ENCODE measurements at places on chromosomes 3 and 15.

DNA sequence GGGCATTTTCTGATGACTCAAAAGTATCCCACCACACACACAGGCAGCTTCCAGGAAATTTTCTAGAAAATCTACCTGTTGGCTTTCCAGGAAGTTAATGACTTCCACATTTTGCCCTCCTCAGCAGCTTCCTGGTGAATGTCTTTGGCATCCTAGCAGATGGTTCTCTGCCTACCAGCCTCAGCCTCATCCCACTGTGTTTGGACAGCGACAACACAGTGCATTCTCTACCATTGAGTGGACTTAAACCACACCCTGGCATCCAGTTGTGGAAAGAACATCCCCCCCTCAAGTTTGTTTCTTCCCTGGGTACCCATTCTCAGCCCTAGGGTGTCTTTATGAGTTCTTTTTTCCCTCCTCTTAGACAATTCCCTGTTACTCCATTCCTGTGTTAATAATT is 50.8 kb upstream of the GADL1 start:
- DNase-seq = no peak

GRCh38 chr3:150682824-150683223 is 20.9 kb downstream of the ERICH6 start:
- no peak for DNase-seq

GRCh38 chr3:127886231-127886955 is 28.6 kb upstream of the KBTBD12 start:
- DNase-seq = no peak

DNA sequence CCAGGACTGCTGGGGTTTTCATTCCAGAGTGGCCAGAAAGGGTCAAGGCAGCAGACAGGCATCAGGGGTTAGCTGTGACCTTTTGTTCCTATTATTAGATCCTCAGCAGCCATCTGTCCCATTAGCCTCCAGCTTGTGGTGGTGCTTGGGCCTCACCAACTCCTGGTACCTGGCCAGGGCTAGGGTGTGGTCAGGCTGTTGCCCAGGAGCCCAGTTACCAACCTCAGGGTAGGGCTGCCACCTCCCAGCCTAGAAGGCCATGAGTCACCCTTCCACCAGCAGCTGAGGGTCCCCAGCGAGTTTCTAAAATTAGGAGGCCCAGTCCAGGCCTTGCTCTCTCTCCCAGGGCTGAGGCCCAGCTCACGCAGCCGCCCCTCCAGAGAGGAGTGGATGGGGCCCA is 12.2 kb downstream of the TMEM43 start:
- DNase-seq = no peak

- DNase-seq = no peak
These were observed 39.6 kb downstream of the C3orf38 start for GRCh38 chr3:88189361-88189810.

GRCh38 chr3:122962149-122962548 is 65.4 kb downstream of the SEMA5B start:
- DNase-seq = peak; percentile 59

DNA sequence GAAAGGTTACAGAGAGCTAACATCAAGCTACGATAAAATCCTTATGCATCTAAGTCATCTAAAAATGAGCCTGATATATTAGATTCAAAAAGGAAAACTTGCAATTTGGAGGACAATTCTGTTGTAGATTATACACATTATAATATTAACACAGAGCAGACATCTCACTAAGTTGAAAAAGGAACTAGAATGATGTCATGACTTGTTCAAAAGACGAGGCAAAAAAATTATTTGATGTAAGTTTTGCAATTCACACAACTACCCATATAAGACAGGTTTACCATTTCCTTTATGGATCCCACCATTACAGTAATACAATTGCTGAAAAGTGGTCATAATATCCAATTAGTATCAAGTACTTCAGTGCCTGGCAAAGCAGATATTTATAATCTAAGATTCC is 15.9 kb downstream of the SATB1 start:
- no peak for DNase-seq

DNA sequence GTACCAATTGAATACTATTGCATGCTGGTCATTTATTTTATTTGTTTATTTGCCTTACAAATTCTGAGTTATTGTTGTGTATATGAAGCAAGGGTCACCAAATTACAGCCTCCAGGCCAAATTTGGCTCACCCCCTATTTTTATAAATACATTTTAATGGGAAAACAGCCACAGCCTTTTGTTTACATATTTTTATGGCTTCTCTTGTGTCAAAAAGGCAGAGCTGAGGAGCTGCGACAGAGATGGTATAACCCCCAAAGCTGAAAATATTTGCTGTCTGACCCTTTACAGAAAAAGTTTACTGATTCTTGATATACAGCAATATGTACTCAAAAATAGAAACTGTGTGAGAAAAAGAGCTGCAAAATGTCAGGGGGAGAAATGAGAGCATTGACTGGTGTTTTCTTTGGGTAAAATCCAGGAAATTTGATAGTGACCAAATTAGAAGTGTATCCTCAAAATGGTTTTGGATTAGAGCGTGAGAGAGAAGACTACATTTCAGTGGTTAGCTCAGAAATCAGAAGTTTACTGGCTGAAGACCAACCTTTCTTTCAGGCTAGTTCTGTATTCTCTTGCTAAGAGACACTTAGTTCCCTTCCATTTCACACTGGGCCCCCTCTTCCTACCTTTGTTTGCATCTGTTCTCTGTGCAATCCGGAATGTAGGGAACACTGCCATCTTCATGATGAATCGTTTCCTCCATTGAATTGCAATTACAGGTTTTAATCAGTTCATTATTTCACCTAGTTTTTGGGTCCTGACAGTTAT is 757.8 kb downstream of the AGBL1 start:
- no peak for DNase-seq

DNA sequence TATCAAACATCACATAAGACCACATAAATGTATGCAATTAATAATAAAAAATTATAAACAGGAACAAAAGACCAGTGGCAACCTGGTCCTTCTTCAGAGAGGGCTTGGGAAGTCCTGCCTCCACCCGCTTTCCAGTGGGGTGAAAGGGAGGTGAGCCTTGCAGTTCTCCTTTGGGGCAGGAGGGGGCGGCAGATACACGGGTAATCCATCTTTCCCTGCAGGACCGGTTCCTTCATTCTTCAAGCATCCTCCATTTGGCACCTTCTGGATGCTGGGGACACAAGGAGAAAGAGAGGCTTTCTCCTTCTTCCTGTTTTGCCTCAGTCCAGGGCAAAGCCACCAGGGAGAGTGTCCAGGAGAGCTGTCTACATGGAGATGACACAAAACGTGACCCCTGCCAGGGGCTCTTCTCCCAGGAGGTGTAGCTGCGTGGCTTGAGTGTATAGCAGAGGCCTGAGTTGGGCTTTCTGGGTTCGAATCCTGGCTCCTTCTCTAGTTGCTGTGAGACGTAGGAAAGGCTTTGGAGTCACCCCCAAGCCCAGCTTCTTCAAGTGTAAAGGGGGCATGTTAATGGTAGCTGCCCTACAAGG is 23.2 kb downstream of the RPLP1 start:
- peak; percentile 85 for DNase-seq

- peak; percentile 69 for DNase-seq
These were observed 324.6 kb downstream of the MAGI1 start for GRCh38 chr3:65714134-65714533.

GRCh38 chr15:72516777-72517176 is 42.6 kb downstream of the ARIH1 start:
- no peak for DNase-seq

DNA sequence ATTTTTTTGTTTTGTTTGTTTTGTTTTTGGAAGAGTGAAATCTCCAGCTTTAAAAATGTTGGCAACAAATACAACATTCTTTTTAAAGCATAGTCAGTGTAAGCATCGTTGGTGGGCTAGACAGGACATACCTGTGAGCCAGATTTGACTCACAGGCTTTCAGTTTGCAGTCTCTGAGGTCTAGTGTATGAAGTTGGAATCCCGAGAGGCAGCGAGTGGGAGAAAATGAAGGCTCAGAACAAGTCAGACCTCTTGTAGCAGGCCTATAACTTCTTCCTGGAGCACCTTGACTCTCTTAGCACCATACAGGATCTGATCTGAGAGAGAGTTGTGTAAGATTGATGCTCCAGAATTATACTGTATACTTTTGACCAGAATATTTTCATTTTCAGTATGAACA is 60.2 kb downstream of the CNTN4 start:
- no peak for DNase-seq

GRCh38 chr15:75389791-75390382 is 21.5 kb upstream of the MAN2C1 start:
- DNase-seq = no peak

- DNase-seq = no peak
These were observed 134.8 kb upstream of the RGMA start for GRCh38 chr15:93223803-93224202.

DNA sequence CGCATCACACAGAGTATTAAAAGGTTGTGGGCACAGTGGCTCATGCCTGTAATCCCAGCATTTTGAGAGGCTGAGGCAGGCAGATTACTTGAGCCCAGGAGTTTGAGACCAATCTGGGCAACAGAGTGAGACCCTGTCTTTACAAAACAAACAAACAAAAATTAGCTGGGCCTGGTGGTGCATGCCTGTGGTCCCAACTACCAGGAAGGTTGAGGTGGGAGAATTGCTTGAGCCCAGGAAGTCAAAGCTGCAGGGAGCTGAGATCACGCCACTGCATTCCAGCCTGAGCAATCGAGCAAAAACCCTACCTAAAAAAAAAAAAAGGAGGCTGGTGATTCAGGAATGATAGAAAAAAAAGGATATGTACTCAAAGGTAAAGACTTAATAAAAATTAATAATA is 28.2 kb upstream of the ST6GAL1 start:
- DNase-seq = no peak

DNA sequence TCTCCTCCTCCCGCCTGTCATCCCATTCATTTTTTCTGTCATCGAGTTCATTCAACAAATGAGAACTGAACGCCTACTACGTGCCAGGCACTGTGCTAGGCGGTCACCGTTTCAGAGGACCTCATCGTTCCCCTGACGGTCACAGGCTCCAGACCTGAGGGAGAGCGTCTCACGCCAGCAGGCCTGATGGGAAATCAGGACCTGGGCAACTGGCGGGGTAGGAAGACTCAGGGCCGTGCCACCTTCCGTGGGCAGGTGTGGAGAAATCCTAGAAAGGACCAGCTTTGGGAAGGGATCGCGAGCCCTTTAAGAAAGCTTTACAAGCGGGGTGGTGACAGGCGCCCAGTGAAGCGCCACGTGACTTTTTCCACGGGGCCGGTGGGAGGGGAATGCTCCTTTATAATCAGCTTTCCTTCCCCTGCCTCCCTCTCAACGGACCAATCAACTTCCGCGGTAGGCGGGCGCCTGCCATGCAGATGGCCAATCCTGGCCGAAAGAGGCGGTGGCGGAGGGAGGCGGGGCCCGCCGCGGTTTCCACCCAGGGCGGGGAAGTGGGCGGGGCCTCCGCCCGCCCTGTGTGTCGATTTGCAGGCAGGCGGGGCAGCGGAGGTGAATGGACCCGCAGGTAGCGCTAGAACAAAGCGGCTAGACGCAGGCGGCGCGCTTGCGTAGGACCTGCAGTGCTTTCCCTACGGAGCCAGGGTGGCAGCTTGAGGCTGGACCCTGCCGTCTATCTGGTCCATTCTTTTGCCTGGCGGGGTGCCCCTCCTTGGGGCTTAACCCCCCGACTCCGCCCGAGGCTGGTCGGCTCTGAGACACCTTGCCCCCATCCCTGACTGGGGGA is 819 bp upstream of the DUSP7 start:
- DNase-seq = peak; percentile 100

DNA sequence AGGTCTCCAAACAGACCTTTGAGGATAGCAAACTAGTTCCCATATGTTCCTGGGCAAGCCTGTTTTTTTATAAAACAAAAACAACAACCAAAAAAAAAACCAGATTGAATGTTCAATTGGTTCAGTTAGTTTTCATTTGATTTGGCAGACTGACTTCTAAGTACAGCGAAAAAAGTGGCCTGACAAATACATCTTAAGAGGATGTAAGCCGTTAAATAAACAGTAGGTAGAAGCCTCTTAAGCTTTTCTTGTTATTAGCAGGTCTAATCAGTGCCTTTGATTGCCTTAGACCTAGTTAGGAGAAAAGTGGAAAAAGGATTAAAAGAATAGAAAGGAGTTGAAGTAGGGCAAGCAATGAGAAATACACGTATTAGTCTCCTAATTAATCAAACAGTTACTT is 13.2 kb downstream of the TSC22D2 start:
- DNase-seq = no peak

GRCh38 chr15:66515901-66516322 is 10.8 kb downstream of the ZWILCH start:
- no peak for DNase-seq

GRCh38 chr15:51227940-51228732 is 110.3 kb downstream of the CYP19A1 start:
- peak; percentile 30 for DNase-seq

GRCh38 chr3:196047391-196048030 is 34.4 kb downstream of the TFRC start:
- DNase-seq = no peak

- DNase-seq = peak; percentile 83
These were observed 518.4 kb downstream of the FOXP1 start for GRCh38 chr3:71064956-71065763.

- DNase-seq = no peak
These were observed 4.0 kb downstream of the VILL start for GRCh38 chr3:37994639-37994972.

DNA sequence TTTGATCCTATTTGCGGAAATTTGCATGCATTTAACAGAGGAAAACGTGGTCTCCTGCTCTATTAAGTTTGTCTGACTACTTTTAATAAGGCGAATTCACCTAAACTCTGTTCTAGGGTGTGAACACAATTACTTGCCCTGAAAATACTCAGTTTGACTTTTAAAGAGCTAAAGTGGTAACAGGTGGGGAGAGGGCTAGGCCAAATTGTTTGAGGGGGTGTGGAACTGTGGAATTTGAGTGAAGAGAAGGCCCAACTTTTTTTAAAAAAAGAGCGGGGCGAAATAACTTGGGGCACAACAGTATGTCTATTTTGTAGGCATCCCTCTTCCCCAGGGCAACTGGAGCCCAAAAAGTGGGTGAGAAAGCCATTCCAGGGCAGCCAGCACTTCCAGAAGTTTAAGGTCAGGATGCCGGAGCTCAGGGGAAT is 580 bp upstream of the FXR1 start:
- DNase-seq = no peak

GRCh38 chr15:82656641-82657266 is 9.6 kb upstream of the CPEB1 start:
- DNase-seq = no peak

Measured in tibial artery (tissue), 4 donors.